Bronchial epithelial cell (primary cell): ENCODE measurements at places on chromosomes 6 and 20.
A peak's percentile ranks its signal among the peaks of the same experiment; 100 is the strongest.

GRCh38 chr20:19677336-19677735 is 80.7 kb upstream of the RIN2 start:
- no peak for DNase-seq

DNA sequence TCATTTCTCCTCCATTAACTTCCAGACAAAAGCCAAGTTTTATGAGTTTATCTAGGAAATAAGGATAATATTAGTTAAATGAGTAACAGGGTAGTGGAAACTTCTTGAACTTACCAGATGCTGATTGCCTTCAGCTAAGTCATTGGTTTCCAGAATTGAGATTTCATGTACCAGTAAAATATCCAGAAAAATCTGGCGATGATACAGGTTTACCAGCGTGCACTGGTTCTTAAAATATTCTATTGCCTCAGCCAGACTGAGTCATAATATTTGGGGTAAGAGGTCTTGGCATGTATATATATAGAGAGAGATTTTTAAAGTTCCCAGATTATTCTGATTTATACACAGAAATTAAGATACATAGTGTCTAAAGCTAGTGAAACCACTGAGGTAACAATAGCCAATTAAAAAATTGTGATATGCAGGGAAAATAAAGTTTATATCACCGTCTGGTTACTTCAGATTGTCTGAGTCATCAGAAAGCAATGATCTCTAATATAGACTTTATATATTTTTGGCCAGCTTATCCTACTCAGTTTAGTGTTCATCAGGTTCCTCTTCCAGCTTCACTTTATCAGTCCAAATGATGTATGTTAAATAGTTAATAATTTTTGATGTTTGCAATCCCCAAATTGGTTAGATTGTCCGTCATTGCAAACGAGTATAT is 39.5 kb upstream of the SDHAF4 start:
- no peak for DNase-seq

DNA sequence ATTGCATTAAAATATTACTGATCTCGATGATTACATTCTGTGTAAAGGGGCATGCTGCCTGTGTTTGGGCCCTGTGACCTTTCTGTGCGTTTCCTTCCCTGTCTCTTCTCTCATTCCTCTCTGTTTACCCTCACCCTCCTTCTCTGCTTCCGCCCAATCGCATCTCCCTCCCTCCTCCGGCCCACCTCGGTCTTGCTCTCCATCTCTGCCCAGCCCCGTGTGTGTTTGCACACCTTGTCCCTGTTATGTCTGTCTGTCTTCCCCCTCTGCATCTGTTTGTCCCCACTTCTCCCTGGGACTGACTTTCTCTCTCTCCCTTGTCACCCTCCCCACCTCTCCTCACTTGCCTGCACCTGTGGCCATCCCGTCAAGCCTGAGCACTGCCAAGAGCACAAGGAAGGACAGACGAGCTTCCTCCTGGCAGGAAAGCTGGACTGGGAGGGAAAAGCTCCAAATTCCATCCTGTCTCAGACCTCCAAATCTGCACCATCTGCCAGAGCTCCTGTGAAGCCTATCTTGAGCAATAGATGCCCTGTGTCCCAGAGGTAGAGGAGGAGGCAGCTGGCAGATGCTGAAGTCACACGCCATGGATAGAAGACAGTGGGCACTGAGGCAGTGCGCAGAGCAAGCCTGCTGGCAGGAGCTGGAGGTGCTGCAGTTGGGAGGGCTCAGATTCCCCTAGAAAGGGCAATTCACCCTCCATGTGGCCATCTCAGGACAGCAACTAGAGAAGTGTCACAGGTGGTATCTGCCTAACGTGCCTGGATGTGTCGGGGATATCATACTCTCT is 172.3 kb downstream of the PTPRT start:
- no peak for DNase-seq

DNA sequence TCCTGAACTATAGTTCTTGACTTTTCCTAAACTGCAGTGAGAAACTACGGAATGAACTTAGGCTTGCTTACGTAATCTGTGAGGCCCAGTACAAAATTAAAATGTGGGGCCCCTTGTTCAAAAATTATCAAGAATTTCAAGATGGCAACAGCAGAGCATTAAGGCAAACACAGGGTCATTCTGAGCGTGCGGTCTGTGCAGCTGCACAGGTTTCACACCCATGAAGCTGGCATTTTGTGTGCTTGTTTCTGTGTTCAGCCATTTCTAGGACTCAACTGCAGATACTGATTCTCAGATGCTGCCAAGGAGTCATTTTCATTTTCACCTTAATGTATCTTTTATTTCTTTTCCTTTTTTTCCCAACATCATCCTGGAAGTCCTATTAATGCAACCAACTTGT is 49.6 kb upstream of the HBS1L start:
- no peak for DNase-seq

GRCh38 chr20:43534791-43535350 is 24.0 kb upstream of the SGK2 start:
- no peak for DNase-seq

DNA sequence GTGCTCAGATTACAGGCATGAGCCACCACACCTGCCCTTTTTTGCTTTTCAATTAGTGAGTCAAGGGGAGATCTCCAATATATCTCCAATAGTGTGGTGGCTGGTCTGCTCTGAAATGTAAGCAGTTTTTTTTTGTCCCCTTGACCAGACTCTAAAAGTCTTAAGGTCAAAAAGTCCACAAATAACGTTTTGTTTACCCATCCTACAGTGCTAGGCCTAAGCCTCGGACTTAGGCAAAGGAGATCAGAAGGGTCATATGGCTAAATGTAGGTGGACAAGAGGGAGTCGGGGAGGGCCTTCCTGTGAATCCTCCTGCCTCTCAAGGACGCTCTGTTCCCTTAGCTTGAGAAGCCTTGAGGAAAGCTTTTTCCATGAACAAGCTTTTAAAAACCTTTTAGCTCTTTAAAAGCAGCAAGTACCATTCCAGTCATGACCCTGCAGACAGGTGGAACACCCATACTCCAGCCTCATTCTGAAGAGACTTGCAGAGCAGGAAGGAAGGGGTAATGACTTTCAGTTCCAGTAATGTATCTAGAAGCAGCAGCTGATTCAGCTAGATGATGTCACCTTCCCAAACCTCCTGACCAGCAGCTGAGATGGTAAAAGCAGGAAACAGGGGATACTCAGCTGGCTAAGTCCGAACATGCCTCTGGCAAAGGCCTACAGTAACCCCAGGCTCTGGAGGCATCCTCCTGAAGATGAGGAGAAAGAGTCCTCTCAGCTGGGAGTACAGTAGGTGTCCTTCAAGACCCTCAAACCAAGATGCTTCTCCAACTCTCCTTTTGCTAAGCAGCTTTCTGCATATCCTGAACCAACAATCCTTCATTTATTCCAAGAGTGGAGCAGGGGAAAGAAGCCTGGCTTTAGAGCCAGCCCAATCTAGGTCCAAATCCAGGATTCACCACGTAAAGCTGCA is 23.6 kb downstream of the BCL2L1 start:
- DNase-seq = peak; percentile 100

- DNase-seq = no peak
Measured at GRCh38 chr6:35534407-35535170, 21.9 kb upstream of the TULP1 start.

DNA sequence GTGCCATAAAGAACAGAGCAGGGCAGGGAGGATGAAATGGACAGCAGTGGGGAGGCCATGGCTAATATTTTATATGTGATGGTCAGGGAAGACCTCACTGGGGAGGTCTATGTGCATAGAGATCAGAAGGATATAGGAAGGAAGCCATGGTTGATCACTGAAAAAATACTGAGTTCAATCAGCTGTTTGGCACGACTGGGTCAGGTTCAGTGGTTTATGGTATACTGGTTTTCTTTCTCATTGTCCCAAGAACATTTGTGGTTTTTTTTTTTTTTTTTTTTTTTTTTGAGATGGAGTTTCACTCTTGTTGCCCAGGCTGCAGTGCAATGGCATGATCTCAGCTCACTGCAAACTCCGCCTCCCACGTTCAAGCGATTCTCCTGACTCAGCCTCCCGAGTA is 78.3 kb upstream of the TIAM2 start:
- no peak for DNase-seq

DNA sequence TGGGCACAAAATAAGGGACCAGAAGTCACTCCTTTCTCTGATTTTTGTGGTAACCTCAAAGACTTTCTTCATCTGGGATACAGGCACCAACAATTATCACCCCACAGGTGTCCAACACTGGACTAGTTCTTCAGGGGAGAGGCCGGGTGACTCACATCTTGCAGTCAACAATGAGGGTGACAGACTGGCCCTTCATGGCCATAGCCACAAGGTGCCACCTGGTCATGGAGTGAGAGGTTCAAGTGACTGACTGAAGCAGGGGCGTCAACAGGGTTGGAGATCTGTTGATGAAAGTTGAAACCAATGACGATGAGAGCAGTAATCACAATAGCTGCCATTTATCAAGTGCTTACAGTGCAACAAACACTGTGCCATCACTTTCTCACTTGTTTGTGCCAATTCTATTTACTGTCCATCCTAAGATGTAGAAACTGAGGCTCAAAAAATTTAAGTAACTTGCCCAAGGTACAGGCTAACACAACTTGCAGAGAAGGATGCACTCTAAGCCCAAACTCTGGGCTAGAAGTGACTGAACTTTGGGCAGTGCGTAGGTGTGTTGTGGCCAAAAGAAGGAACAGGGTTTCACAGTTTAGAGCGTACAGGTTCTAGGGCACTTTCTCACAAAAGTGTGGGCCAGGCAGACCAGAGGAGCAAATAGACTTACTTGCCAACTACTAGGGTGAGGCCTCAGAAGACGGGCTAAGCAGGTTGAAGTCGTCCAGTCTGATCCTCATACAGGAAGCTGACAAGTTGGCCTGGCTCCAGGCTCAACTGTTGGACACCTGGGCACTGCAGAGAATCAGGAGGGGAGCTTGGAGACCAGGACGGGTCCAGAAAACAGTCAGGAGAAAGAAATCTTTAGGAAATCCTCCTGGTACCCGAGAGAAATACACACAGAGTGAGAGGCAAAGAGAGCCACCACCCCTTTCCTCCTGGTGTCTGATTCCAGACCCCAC is 30.4 kb downstream of the HLA-DPB1 start:
- DNase-seq = no peak

GRCh38 chr6:118980063-118980462 is 45.1 kb upstream of the MCM9 start:
- peak; percentile 36 for DNase-seq

DNA sequence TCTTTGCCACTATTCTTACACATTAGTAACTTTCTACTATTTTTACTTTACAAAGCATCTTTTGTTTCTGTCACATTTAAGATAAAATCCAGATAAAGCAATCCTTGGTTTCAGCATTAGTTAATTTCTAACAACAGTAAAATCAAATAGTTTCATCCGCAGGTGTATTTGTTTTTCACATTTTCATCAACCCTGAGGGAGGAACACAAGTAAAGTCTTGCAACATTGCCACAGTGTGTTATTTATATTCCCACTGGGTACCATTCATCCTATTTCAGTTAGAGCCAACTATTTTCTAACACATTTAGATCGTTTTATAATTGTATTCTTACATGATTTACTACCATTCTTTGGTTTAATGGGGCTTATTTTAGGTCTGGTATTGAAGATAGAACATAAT is 908.7 kb upstream of the CITED2 start:
- no peak for DNase-seq

GRCh38 chr6:2899596-2899995 is 3.5 kb downstream of the SERPINB9 start:
- no peak for DNase-seq

- DNase-seq = peak; percentile 86
Measured at GRCh38 chr20:14986026-14986655, 648.7 kb upstream of the FLRT3 start.

DNA sequence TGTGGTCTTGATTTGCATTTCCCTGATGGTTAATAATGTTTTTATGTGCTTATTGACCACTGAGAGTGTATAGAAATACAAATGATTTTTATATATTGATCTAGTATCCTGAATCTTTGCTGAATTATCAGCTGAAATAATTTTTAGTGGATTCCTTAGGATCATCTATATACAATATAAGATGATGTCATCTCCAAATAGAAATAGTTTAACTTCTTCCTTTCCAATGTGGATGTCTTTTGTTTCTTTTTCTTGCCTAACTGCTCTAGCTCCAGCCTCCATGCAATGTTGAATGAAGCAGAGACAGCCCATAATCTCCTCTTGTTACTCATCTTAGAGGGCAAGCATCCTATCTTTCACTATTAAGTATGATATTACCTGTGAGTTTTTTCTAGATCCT is 226.4 kb downstream of the GMDS start:
- DNase-seq = no peak

- no peak for DNase-seq
Measured at GRCh38 chr20:38804221-38804620, 1.3 kb upstream of the PPP1R16B start.

- peak; percentile 20 for DNase-seq
Measured at GRCh38 chr6:55176958-55177357, 2.6 kb downstream of the HCRTR2 start.

DNA sequence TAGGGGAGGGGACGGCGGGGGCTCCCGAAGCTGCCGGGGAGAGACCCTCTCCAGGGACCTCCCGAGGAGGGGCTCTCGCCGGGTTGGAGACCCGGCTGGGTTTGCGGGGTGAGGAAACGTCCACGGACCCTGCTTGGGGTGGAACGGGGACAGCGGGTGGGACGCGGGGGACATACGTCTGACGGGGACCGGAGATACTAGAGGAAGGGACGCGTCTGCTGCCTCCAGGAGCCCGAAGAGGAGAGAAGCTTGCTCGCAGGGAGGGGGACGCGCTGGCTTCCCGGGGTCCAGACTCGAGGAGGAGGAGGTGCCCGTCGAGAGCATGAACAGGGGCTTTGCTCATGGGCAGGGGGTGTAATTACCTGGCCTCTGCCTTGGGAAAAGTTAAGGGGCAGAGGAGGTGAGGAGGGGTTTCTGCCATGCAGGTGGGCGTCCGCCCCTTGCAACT is 593 bp downstream of the DNMT3B start:
- DNase-seq = no peak

DNA sequence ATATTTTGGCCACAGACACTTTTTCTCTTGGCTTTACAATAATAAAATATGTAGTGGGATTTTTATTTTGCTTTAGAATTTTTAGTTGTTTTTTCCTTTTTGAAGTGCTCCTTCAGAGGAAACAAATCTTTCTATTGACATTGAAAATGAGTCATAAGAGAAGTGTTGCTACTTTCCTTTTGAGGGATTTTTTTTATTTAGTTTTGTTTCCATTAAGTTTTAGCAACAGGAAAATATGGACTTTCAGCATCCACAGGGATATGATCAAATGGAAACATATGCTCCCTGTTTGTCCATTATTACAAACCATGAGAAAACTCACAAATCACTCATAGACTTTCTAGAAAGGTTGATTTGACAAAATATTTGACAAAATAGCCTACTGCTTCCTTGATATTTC is 65.3 kb upstream of the BMP2 start:
- peak; percentile 39 for DNase-seq

GRCh38 chr20:34978092-34978744 is 22.6 kb downstream of the MYH7B start:
- DNase-seq = no peak

- no peak for DNase-seq
Measured at GRCh38 chr6:154219250-154219649, 137.4 kb downstream of the IPCEF1 start.

- no peak for DNase-seq
Measured at GRCh38 chr6:121652223-121652622, 216.8 kb downstream of the GJA1 start.

- no peak for DNase-seq
Measured at GRCh38 chr6:88631830-88632229, 331.6 kb downstream of the RNGTT start.
